Esophagus squamous epithelium (tissue), 5 donors: ENCODE measurements at places on chromosomes 7 and 10. TPM values are rescaled to one million over a fixed set of nuclear protein-coding genes. Genes with fewer than 3 reads are reported as not detected.
A peak's percentile ranks its signal among the peaks of the same experiment; 100 is the strongest.

DNA sequence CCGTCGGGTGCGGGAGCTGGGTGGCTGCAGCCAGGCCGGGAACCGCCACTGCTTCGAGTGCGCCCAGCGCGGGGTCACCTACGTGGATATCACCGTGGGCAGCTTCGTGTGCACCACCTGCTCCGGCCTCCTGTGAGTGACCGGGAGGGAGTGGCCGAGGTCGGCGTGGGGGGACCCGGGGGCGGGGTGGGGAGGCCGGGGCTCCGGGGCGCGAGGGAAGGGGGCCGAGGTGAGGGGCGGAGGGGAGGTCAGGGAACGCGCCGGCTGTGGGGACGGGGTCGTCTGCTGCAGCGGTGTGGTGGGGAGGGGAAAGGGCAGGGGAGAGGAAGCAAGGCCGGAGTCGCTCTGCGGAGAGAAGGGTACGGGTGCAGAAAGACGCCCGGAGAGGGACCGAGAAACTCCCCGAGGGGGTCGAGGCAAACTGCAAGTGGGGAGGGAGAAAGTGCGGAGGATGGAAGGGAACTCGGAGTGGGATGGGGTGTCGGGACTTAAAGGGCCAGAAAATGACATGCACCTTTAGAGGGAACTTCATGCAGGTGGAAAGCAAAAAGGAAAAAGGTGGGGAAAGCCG is 518 bp downstream of the AGFG2 start:
- H3K27me3 ChIP-seq, result no peaks in the 10 kb centered on the region
- H3K36me3 ChIP-seq, result no peaks in the 10 kb centered on the region
- peaks cover 16% of the 10 kb centered on the region for H3K4me1 ChIP-seq
- H3K27ac ChIP-seq, result peak overlapping the region; percentile 86

DNA sequence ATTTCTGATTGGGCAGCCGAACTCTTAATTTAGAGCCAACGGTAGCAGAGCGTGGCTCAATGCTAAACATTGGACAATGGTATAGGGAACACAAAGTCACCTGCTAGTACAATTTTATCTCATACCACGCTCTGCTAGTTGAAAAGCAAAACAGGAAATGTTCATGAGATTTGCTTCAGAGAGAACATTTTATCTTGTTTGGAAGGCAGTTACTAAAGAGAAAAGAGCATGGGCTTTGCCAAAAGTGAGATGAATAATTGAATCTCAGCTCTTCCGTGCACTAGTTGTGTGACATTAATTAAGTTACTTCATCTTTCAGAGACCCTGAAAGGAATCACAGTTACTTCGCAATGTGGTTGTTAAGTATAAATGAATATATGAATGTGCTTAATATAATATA is 161.5 kb upstream of the FAM13C start:
- no peak for DNase-seq
- no peaks in the 10 kb centered on the region for H3K36me3 ChIP-seq
- no peaks in the 10 kb centered on the region for H3K4me1 ChIP-seq
- no peaks in the 10 kb centered on the region for H3K27me3 ChIP-seq
- H3K4me3 ChIP-seq, result no peak overlapping the region
- peak overlapping the region; percentile 40 for H3K27ac ChIP-seq

DNA sequence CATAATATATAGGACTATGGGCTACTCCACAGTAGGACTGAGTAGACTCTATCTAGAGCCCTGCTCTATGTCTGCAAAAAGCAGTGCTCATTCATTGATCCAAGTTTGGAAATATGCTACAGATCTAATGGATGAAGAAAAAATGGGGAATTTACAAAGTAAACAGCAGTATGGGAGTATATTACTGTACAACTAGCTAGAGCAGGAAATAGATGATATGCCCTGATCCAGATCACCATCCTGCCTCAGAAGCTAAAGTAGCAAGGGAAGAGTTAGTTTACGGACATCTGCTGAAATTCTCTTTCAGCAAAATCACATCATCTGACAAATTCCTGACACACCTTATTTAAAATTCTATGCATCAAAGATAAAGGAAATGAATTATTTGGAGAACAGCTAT is 168.2 kb upstream of the SEMA3A start:
- no peaks in the 10 kb centered on the region for H3K27me3 ChIP-seq
- H3K4me1 ChIP-seq, result no peaks in the 10 kb centered on the region
- H3K4me3 ChIP-seq, result no peak overlapping the region
- H3K36me3 ChIP-seq, result no peaks in the 10 kb centered on the region
- DNase-seq, result no peak
- no peak overlapping the region for H3K27ac ChIP-seq

DNA sequence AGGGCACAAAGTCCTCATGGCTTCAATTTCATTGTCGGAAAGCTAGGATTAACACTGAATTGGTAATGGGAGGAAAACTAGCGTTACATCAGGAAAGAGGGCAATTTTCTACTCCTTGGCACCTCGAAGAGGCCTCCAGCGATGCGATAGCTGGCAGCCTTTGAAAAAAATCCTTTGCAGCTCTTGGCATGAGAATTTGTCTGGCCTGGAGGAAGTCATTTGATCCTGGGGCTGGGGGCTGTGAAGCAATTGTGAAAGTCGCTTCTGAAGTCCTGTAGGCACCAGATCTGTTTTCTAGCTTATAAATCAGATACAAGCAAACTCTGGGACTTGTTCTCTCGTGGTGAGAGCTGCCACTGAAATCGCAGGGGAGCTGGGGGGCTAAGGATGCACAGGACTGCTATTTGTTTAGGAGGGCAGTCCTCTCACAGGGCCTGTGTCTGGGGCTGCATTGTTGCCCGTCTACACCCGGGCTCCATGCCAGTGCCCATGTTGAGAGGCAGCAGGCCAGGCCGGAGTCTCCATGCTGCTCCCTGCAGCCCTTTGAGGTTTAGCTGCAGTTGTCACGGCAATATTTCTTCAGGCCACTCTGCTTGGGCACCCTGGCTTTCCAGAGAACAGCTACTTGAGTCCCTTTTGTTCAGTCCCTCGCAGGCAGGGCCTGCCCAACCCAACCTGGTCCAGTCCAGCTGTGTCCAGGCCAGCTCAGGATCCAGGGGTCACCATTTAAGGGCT is 206.8 kb upstream of the LYZL1 start:
- no peak overlapping the region for H3K4me3 ChIP-seq
- H3K4me1 ChIP-seq, result no peaks in the 10 kb centered on the region
- no peak overlapping the region for H3K27ac ChIP-seq
- H3K36me3 ChIP-seq, result no peaks in the 10 kb centered on the region
- H3K27me3 ChIP-seq, result no peaks in the 10 kb centered on the region

GRCh38 chr7:102286237-102287110 is at the start of gene SH2B2:
TSS of gene SH2B2 (plus strand) at chr7:102286868. CDS start at chr7:102300551, 13,683 bp downstream.
- H3K27me3 ChIP-seq, result no peaks in the 10 kb centered on the region
- peak within 1 kb of the TSS; percentile 77 for H3K27ac ChIP-seq
- H3K4me1 ChIP-seq, result peaks cover 39% of the 10 kb centered on the region
- DNase-seq, result no peak

GRCh38 chr10:20933705-20934104 is 36.6 kb upstream of the NEBL start:
- no peak overlapping the region for H3K27ac ChIP-seq
- DNase-seq, result no peak
- no peaks in the 10 kb centered on the region for H3K27me3 ChIP-seq
- no peaks in the 10 kb centered on the region for H3K36me3 ChIP-seq

DNA sequence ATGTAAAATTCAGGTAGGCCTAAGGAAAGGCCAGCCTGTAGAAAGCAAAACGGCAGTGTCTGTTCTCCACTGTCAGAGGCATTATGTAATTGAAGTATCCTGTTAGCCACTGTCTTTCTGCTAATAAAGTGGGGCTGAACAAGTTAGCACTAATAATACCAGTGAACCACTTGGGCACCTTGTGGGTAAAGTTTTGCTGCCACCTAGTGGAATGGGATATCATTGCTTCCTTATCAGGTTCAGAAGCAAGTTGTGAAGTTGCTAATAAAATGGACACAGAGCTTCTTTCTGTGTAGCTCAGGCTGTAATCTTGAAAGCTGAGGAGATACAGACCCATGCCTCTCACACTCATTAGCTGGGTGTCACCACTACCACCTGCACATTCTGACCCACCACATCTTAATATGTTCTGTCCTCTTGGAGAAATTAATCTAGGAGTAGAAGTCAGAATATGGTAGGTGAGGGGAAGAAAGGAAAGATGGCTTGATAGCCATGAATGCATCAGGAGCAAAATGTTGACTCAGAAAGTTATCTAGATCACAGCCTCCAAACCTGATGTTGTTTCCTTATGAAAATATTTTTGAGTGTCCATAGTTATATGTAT is 175.1 kb downstream of the SEPTIN7 start:
- DNase-seq, result no peak
- no peaks in the 10 kb centered on the region for H3K36me3 ChIP-seq
- peaks cover 3% of the 10 kb centered on the region for H3K4me1 ChIP-seq

GRCh38 chr10:132239126-132240031 is 52.6 kb downstream of the DPYSL4 start:
- H3K27me3 ChIP-seq, result no peaks in the 10 kb centered on the region
- H3K36me3 ChIP-seq, result no peaks in the 10 kb centered on the region
- H3K27ac ChIP-seq, result no peak overlapping the region

DNA sequence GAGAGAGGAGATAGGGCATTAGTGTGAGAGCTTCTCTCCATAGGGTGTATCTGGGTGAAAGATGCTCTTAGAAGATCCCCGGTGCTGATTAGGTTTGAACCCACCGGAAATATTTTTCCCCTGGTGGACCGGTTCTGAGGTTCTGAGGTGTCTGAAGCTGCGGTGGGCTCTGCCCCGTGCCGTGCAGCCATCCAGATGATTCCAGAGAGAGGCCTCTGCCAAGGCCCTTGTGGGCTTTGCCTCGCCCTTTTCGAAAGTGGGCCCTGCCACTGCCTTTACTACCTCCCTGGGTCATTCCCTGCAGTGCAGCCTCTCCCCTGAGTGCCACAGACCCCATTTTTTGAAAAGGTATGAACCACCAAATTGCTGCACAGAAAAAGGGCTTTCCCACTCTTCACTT is 2.8 kb downstream of the GIMAP8 start:
- H3K4me3 ChIP-seq, result peak overlapping the region; percentile 45
- DNase-seq, result no peak
- no peak overlapping the region for H3K27ac ChIP-seq
- no peaks in the 10 kb centered on the region for H3K27me3 ChIP-seq

DNA sequence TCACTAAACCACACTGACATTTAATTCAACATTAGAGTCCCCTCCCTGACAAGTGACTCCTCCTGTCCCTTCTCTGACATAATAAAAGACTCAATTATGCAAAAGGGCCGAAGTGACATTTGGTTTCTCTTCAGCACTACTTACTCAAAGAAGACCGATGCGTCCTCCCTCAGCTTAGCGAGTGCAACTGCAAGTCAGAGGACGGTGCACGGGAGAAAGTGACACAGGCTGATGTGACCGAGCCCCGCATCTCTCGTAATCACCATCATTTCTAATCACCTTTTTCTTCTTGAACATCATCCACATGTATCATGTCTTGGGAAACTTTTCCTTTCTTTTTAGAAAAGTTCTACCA is 155.7 kb downstream of the TCERG1L start:
- no peaks in the 10 kb centered on the region for H3K36me3 ChIP-seq
- DNase-seq, result no peak
- H3K27me3 ChIP-seq, result peaks cover 21% of the 10 kb centered on the region
- H3K4me3 ChIP-seq, result no peak overlapping the region

GRCh38 chr10:35912615-35913569 is 270.8 kb upstream of the FZD8 start:
- no peaks in the 10 kb centered on the region for H3K4me1 ChIP-seq
- H3K27ac ChIP-seq, result no peak overlapping the region
- H3K36me3 ChIP-seq, result no peaks in the 10 kb centered on the region
- no peak for DNase-seq

DNA sequence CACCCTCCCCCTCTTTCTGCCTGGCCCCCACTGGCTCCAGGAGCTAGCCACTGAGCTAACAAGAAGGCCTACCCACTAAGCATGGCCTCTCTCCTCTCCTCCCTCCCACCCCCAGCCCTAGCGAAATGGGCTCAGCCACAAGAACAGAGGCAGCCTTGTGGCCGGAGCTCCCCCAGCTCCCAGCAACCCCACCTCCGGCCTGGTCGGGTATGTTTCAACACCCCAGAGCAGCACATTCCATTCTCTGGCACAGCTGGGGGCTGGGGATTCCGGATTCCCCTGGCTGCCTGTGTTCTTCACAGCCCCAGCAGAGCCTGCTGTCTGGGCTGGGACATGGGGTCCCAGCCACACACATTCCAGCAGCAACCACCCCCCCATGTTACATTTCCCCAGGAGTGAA is 9.0 kb downstream of the SFRP5 start:
- no peak overlapping the region for H3K27ac ChIP-seq
- peaks cover 49% of the 10 kb centered on the region for H3K36me3 ChIP-seq
- H3K4me3 ChIP-seq, result no peak overlapping the region
- H3K4me1 ChIP-seq, result no peaks in the 10 kb centered on the region
- no peak for DNase-seq
- H3K27me3 ChIP-seq, result no peaks in the 10 kb centered on the region

GRCh38 chr7:83547526-83547925 is 101.4 kb downstream of the SEMA3E start:
- no peak for DNase-seq
- no peak overlapping the region for H3K27ac ChIP-seq
- H3K4me1 ChIP-seq, result no peaks in the 10 kb centered on the region
- H3K27me3 ChIP-seq, result no peaks in the 10 kb centered on the region
- no peaks in the 10 kb centered on the region for H3K36me3 ChIP-seq
- no peak overlapping the region for H3K4me3 ChIP-seq

GRCh38 chr7:27941522-27941921 is 201.6 kb downstream of the TAX1BP1 start:
- H3K27ac ChIP-seq, result no peak overlapping the region
- H3K4me1 ChIP-seq, result no peaks in the 10 kb centered on the region
- DNase-seq, result no peak
- H3K36me3 ChIP-seq, result no peaks in the 10 kb centered on the region
- no peak overlapping the region for H3K4me3 ChIP-seq

GRCh38 chr10:33293076-33293475 is 41.4 kb downstream of the NRP1 start:
- no peaks in the 10 kb centered on the region for H3K36me3 ChIP-seq
- DNase-seq, result no peak
- no peaks in the 10 kb centered on the region for H3K27me3 ChIP-seq
- no peak overlapping the region for H3K4me3 ChIP-seq
- H3K4me1 ChIP-seq, result peaks cover 18% of the 10 kb centered on the region

DNA sequence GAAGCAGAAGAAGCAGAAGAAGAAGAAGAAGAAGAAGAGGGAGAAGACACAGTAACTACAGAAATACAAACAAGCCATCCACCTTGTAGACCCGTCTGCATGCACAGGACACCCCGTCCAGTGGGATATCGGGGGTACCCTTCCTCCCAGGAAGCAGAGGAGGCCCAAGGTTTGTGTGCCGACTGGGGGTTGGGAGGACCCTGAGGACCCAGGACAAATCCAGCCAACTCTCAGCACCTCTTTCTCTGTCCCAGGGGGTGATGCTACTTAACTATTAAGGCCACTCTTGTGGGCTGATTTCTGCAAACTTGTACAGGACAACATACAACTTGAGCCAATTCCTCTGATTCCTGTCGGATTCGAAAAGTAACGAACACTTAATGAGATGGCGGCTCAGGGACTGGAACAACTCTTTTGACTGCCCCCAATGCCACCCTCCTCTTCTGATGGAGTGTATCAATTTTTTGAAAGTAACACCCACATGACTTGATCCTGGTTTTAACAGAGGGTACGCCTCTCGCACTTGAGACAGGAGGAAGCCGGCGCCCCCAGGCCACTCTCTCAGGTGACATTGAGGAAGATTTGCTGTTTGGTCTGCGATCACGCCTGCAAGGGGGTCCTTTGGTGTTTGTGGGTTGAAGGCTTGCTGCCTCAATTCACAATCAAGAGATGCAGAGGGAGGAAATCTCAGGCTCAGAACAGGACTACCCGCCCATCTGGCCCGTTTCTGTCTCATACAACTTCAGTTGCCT is 192.6 kb downstream of the TNS3 start:
- peaks cover 3% of the 10 kb centered on the region for H3K4me1 ChIP-seq
- no peaks in the 10 kb centered on the region for H3K27me3 ChIP-seq
- H3K27ac ChIP-seq, result no peak overlapping the region

Gene GPR15LG
- total RNA-seq, result 335 TPM

Gene PIK3AP1
- 7.6 TPM for total RNA-seq

Gene FANK1
- total RNA-seq, result 1.7 TPM

Gene RUFY2
- 25.4 TPM for total RNA-seq

Gene CYP2C19
- total RNA-seq, result 5.0 TPM

Gene HABP2
- total RNA-seq, result not detected
